ENCODE measurements at places on chromosomes 13 and 19.
A peak's percentile ranks its signal among the peaks of the same experiment; 100 is the strongest.

- no peak for DNase-seq
Measured at GRCh38 chr13:63938851-63939250, 2523.2 kb upstream of the PCDH20 start.

DNA sequence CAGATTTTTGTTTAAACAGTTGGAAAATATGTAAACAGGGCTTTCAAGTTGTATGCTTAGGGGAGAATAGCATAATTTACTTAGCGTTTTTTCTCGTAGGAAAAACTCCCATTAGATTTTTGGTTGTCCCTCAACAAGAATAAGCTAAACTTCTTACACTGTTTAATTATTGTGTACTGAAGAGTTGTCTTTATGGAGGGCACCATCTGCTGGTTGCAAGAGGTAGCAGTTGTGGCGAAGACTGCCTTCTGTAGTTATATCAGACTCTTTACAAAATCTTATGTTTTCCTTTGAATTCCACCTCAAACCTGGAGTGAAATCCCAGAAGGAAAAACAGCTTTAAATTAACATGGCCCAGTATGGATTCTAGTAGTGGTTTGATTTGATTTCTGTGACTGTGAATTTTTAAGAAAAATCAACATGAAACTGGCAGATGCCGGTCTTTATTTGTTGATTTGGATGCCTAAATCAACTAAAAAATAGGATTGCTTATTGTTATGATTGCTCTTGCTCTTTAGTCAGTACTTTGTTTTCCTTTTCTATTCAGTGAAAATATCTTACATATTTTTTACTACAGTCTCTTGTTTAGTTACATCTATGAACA lies 53.4 kb downstream of the PDS5B start:
- DNase-seq, result no peak

DNA sequence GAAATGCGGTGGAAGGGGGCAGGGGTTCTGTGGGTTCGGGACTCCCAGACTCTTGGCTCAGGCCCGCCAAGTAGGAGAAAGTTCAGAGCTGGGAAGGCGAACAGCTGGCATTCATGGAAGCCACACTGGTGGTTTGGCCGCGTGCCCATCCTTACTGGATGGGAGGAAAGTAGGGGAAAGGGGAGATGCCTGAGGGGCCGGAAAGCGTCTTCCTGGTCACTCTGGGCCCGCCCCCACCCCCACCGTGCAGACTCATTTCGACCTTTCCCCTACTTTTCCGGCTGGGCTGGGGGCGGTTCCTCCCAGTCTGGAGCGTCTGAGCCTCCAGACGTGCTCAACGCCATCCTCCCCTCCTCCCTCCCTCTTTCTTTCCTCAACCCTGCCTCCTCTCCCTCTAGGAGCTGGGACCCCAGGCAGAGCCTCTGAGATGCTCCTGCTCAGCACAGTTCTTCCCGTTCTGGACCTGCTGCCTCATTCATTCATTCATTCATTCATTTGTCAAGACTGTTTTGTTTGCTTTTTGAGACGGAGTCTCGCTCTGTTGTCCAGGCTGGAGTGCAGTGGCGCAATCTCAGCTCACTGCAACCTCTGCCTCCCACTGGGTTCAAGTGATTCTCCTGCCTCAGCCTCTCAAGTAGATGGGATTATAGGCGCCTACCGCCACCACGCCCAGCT lies 3.5 kb downstream of the ANGPTL4 start:
- DNase-seq, result no peak

- no peak for DNase-seq
Measured at GRCh38 chr19:16372065-16372915, 47.7 kb downstream of the KLF2 start.

DNA sequence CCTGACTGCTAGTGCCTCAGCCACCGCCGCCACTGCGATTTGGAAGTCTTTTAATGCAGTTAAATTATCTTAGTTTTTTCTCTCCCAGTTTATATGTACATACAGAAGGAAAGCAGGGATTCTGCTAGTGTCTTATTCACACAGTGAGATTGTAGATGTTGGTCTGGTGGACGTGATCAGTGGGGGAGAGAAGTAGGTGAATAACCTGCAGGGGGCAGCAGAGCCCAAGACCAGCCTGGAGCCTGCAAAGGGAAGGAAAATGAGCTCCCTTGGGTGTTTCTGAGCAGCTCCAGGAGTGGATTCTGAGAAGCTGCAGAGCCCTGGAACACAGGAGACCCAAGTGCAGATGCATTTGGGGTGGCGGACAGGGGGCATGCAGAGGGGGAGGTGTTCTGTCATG lies 26.3 kb downstream of the ZNF844 start:
- DNase-seq, result peak; percentile 13

GRCh38 chr19:17020823-17021222 lies 5.8 kb downstream of the CPAMD8 start:
- DNase-seq, result no peak

- no peak for DNase-seq
Measured at GRCh38 chr13:77219401-77219800, 107.5 kb downstream of the MYCBP2 start.

- DNase-seq, result no peak
Measured at GRCh38 chr13:31898378-31899071, 133.0 kb upstream of the FRY start.
